ENCODE measurements at places on chromosomes 1 and 21. TPM values are rescaled to one million over a fixed set of nuclear protein-coding genes. Genes with fewer than 3 reads are reported as not detected.

The FCAMR gene
- total RNA-seq, result not detected

The CFAP141 gene
- total RNA-seq, result not detected

The GUCA2B gene
- not detected for total RNA-seq

The ADORA1 gene
- not detected for total RNA-seq

The WNT4 gene
- not detected for total RNA-seq

The DYNLT5 gene
- not detected for total RNA-seq

All from activated T-helper 2 cell treated with anti-CD3 and anti-CD28 coated beads, Interferon-gamma antibody, Interleukin-2, Interleukin-4, amounts not matched to agents 10 μg/mL and 5 μg/mL and 100 μg/mL, durations not matched to agents 14 hours and 24 hours and 36 hours (primary cell).